ENCODE measurements at places on chromosomes 1 and 21. TPM values are rescaled to one million over a fixed set of nuclear protein-coding genes. Genes with fewer than 3 reads are reported as not detected.

GRCh38 chr1:9294910-9295636 is 2.4 kb downstream of the SPSB1 start:
- peak; percentile 79 for DNase-seq

- peak; percentile 86 for DNase-seq
Observed at GRCh38 chr1:159188375-159188788, 16.3 kb upstream of the ACKR1 start.

- no peak for DNase-seq
Observed at GRCh38 chr21:18000981-18001686, 182.0 kb upstream of the C21orf91 start.

- peak; percentile 29 for DNase-seq
Observed at GRCh38 chr1:241926141-241926540, 31.4 kb upstream of the BECN2 start.

DNA sequence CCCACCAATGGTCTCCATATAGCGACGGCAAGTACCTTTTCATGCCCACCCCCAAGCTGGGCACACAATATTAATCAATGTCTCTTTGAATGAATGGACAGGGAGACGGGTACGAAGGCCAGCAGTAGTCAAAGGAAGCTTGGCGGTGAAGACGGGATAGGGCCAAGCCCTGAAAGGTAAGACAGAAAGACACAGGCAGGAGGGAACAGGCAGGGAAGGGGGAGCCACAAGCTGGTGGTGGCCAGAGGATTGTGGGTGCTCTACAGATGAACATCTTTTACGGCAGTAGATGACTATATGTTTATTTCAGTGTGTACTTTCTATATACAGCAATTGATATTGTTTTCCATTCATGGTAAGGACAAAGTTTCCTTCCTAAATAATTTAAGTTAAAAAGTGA is 16.3 kb downstream of the CAPZB start:
- no peak for DNase-seq

The UMODL1 gene
- total RNA-seq = not detected

The INSRR gene
- not detected for total RNA-seq
